T-helper 22 cell (primary cell): ENCODE measurements at places on chromosomes 12 and 14.

DNA sequence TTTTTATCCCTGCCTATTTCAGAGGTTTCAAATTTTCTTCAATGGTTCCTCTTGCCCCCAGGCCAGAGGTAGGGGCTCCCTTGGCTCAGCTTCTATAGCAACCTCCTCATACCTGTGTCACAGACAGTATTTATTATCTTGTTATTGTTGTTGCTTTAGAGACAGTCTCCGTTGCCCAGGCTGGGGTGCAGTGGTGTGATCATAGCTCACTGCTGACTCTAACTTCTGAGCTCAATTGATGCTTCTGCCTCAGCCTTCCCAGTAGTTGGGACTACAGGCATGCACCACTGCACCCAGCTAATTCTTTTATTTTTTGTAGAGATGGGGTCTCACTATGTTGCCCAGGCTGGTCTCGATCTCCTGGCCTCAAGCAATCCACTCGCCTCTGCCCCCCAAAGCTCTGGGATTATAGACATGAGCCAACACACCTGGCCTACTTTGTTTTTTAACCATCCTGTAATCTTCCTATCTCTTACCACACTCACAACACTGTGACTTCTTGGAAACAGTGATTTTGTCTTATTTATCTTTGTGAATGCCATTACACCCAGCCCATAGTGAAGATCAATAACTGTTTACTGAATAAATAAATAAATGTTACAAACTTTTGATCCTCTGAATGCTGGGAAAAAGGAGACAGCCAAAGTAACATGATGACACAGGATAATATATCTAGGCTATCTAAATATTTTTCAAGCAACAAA is 95.9 kb downstream of the PHLDA1 start:
- no peak for DNase-seq

- DNase-seq = no peak
Measured at GRCh38 chr12:132356691-132357622, 27.6 kb upstream of the GALNT9 start.

DNA sequence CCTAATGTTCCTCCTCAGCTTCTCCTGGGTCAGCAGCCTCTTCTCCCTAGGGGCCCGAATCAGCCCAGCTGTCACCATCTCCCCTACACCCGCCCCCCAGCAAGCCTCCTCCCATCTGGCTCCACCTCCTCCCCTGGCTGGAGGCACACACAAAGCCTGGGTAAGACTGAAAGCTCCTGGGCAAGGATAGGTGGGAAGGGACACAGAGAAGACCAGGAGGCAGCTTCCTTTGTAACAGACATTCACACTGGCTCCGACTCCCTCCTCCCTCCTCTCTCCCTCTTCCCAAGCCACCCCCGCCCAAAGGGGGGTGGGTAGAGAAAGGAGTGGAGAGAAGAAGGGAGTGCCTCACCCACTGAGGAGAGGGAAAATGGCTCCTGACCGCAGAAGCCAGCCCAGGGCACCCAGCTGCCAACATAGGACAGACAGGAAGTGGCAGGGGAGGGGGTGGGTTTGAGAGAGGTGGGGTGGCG is 4.0 kb downstream of the CHD4 start:
- peak; percentile 30 for DNase-seq

- no peak for DNase-seq
Measured at GRCh38 chr12:55663391-55663790, 26.7 kb downstream of the OR10P1 start.

GRCh38 chr12:75842090-75842489 is 189.5 kb downstream of the PHLDA1 start:
- no peak for DNase-seq

DNA sequence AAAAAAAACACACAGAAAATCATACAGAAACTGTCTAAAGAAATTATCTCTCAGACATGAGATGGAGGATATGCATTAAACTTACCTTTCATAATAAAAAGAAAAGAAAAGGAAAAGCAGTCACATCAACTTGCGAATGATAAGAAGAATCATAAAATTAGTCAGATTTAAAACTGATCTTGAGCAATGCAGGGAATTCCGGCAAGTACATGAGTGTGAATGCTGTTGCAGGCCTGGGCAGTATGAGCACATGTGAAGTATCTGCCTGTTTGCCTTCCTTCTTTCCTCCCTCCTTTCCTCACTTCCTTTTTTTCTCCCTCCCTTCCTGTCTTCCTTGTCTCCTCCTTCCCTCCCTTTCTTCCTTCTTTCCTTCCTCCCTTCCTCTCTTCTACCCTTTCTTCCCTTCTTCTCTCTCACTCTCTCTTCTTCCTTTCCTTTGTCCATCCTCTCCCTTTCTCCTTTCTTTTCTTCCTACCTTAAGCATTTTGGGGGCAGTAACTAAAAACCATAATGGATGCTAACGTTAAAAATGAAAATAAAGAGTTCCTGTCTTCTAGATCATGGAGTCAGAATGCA is 38.5 kb upstream of the SLC6A15 start:
- no peak for DNase-seq

DNA sequence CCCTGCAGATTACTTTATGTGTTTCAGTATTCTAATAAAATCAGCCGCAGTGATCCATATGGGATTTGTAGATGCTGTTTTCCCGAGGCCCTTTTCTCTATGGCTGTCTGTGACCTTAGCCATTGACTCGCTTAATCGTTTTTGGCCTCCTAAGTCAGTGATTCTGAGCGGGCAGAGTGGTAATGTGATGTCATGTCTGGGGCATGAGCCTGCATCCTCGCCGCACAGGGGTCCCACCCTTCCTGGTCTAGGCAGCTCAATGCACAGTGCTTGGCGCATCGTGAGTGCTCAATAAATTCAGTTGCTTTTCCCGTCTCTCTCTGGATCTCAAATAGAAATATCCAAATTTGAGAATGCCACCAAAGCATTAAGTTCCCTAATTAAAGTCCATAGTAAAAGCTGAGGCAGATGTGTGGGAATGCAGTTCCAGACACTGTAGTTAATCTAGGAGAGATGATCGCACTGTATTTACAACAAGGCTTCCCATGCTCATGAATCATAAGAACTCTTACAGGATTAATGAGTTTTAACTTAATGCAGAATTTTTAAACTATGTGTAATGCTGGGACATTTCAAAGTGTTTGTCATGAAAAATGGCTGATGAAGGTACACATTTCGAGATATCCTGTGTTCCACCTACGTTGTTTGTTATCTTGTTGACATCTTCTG is 29.3 kb downstream of the HMGA2 start:
- no peak for DNase-seq

DNA sequence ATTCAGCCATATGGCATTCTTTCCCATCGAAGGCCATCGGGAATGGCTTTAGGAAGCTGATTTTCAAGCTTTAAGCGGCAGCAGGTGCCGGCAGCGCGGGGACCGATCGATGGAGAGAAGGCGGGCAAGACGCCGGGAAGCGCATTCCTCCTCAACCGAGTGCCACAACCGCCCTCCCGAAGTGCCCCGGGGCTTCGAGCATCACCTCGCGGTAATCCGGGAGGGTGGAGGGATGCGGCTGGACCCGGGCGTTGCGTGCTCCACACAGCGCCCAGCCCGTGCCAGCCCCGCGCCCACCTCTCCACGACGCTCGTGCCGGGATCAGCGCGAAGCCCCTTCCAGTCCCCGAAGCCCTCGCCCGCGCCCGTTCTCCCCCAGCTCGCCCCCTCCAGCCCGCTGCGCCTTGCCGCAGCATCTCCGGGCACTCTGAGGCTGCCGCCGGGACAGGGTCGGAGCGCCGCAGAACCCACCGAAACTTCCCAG is 3.2 kb downstream of the USP44 start:
- DNase-seq = no peak

DNA sequence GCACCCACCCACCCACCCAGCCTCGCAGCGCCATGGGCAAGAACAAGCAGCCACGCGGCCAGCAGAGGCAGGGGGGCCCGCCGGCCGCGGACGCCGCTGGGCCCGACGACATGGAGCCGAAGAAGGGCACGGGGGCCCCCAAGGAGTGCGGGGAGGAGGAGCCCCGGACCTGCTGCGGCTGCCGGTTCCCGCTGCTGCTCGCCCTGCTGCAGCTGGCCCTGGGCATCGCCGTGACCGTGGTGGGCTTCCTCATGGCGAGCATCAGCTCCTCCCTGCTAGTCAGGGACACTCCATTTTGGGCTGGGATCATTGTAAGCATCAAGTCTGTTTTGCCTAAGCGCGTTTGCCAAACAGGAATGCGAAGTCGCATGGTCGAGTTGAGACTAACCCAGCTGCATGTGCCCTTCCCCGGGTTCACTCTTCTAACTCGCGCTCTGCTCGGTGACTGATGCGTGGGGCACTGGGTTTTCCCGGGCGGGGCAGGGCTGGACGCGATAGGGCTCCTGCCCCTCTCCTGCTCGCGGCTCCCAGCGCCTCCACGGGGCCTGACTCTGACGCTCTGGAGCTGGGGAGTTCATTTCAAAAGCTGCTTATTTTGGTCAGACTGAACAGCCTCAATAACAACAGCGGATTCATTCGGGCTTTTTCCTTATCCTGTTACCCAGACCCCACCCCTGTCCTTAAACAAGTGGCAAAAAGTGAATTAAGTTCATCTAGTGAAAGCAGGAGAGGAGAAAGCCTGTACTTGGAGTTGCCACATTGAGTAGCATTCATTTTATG is 458 bp downstream of the SSPN start:
- DNase-seq = no peak
